ENCODE measurements at places on chromosomes 2 and 18.

GRCh38 chr2:160085662-160086061, 23.2 kb upstream of the PLA2R1 start:
- DNase-seq, result no peak
- H3K27ac ChIP-seq, result no peak overlapping the region
- H3K36me3 ChIP-seq, result peaks cover 18% of the 10 kb centered on the region

GRCh38 chr18:26813043-26813442, 52.5 kb downstream of the AQP4 start:
- peak; percentile 45 for DNase-seq
- H3K27ac ChIP-seq, result peak overlapping the region; percentile 14
- H3K4me1 ChIP-seq, result peaks cover 2% of the 10 kb centered on the region

GRCh38 chr2:239381709-239382134, 19.1 kb downstream of the HDAC4 start:
- H3K4me3 ChIP-seq, result no peak overlapping the region
- DNase-seq, result no peak
- peaks cover 35% of the 10 kb centered on the region for H3K4me1 ChIP-seq
- H3K36me3 ChIP-seq, result peaks cover 10% of the 10 kb centered on the region
- H3K27ac ChIP-seq, result no peak overlapping the region

DNA sequence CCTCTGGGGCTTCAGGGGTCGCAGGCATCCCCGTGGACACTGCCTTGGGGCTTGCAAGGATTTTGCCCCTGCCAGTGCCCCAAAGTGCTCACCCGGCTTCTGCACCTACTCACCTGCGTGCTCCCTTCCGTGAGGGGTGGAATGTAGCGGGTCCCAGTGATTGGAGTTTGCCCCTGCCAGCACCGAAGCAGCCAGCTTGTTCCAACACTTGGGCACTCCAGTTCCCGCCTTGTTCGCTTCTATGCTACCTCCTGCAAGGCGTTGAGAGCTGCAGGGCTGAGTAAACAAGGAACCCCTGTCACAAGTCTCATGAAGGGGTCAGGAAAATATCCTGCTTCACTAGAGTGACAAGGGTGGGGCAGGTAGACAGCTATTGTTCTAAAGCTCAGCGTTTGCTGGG, 631.5 kb downstream of the EPHA4 start:
- no peaks in the 10 kb centered on the region for H3K27me3 ChIP-seq
- H3K4me3 ChIP-seq, result no peak overlapping the region
- no peak for DNase-seq

- H3K36me3 ChIP-seq, result peaks cover 8% of the 10 kb centered on the region
- DNase-seq, result no peak
- H3K27ac ChIP-seq, result no peak overlapping the region
- no peak overlapping the region for H3K4me3 ChIP-seq
- H3K27me3 ChIP-seq, result no peaks in the 10 kb centered on the region
Observed at GRCh38 chr2:203149194-203149593, 89.6 kb upstream of the CYP20A1 start.
